H4 (cell line): ENCODE measurements at places on chromosomes 7 and 10.
A peak's percentile ranks its signal among the peaks of the same experiment; 100 is the strongest.

- peak; percentile 36 for DNase-seq
These were observed 86.3 kb downstream of the MRPL32 start for GRCh38 chr7:43018446-43018845.

GRCh38 chr7:159039716-159040115 lies 105.0 kb downstream of the VIPR2 start:
- no peak for DNase-seq

- peak; percentile 47 for DNase-seq
These were observed 25.8 kb downstream of the TES start for GRCh38 chr7:116236020-116236630.

GRCh38 chr10:96130326-96130995 lies 364 bp downstream of the ZNF518A start:
- peak; percentile 34 for DNase-seq

- no peak for DNase-seq
These were observed 285.4 kb downstream of the ACTR3B start for GRCh38 chr7:153044981-153045380.

- no peak for DNase-seq
These were observed 126.9 kb downstream of the CNNM2 start for GRCh38 chr10:103044942-103045489.

DNA sequence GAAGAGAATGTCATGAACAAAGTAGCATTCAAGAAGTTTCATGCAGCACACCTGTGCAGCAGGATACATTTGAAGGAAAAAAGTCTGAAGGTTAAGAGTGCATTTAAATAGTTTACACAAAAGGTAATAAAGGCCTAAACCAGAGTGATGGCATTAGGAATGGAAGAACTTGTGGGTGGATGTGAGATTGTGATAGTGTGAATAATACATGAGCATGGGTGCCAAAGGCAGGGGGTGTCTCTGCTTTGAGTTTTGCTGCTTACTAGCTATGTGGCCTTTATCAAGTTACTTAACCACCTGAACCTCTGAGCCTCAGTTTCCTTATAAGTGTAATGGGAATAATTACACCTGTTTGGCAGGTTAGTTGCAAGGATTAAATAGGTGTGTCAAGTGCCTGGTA lies 21.0 kb downstream of the AGK start:
- DNase-seq, result no peak

GRCh38 chr10:58697691-58698090 lies 185.0 kb downstream of the BICC1 start:
- DNase-seq, result no peak

GRCh38 chr10:133344236-133344635 lies 2.9 kb upstream of the PRAP1 start:
- DNase-seq, result no peak

DNA sequence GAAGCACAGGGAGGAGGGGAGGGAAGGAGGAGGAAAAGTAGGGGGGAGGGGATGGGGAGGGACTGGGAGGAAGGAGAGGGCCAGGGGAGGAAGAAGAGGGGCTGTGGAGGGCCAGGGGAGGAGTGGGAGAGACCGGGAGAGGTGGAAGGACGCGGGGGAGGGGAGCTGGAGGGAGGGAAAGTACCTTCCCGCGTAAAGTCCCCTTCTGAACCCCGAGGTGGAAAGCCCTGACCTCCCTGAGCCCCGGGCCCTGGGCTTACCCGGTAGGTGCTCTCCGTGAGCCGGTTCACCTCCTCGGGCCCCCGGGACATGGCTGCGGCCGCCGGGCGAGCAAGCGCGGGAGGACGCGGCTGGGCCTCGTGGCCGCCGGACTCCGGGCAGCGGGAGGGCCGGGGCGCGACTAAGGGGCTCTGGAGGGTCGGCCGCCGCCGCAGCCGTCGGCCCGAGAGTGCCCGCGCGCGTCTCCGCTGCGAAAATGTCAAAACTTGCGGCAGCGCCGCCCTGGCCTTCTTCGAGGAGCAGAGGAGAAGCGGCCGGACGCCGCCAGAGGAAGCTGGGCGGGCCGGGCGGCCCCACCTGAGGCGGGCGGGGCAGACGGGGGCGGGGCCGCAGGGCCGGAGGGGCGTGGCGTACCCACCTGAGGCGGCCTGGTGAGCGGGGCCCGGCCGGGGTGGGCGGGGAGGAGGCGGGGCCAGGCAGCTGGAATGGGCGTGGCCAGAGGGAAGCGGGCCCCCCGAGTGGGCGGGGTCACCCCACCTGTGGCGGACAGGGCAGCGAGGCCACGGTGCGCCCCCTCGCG lies at the start of gene BAIAP2L1:
Gene BAIAP2L1, minus strand, starts transcription at position 549 of the 799 bp plus-strand sequence. Its CDS starts 238 bp downstream, at position 311.
- peak; percentile 84 for DNase-seq

GRCh38 chr10:104046651-104047050 lies 39.0 kb downstream of the COL17A1 start:
- no peak for DNase-seq

DNA sequence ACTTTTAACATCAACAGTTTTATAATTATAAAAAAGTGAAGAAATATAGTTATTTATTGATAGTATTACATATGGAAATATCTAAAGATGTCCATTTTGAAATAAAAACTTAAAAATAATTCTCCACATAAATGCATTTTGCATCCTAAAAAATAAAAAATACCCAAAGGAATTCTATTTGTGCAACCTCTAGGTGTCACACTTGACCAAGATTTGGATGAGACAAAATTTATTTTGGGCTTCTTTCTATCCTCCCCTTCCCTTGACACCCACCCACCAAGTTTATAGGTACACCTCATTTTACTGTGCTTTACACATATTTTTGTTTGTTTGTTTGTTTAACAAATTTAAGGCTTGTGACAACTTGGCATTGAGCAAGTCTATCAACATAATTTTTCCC lies 3.3 kb upstream of the THSD7A start:
- DNase-seq, result no peak
